Occipital lobe (tissue), 3 donors: ENCODE measurements at places on chromosomes 13 and 19. TPM values are rescaled to one million over a fixed set of nuclear protein-coding genes. Genes with fewer than 3 reads are reported as not detected.

Gene LAIR1
- 1.1 TPM for total RNA-seq

Gene MCF2L
- 146 TPM for total RNA-seq

Gene ZNF253
- total RNA-seq: 44.3 TPM

Gene SHISA7
- total RNA-seq: 4.2 TPM

Gene FCER2
- not detected for total RNA-seq

Gene ZC3H4
- 11.2 TPM for total RNA-seq

Gene PCDH20
- total RNA-seq: 9.2 TPM

Gene PVR
- 26.5 TPM for total RNA-seq

Gene PROSER3
- 1.9 TPM for total RNA-seq

Gene FFAR1
- total RNA-seq: not detected

Gene FUT6
- total RNA-seq: not detected

Gene ZNF667
- total RNA-seq: 24.5 TPM

Gene ZNF850
- total RNA-seq: 7.5 TPM

Gene ZNF66
- 22.8 TPM for total RNA-seq

Gene PRR12
- total RNA-seq: 2.5 TPM

Gene CYP2F1
- total RNA-seq: not detected

Gene OR7A5
- not detected for total RNA-seq

Gene SKA3
- 14.7 TPM for total RNA-seq
